ENCODE measurements at places on chromosomes 2 and 18. TPM values are rescaled to one million over a fixed set of nuclear protein-coding genes. Genes with fewer than 3 reads are reported as not detected.

DNA sequence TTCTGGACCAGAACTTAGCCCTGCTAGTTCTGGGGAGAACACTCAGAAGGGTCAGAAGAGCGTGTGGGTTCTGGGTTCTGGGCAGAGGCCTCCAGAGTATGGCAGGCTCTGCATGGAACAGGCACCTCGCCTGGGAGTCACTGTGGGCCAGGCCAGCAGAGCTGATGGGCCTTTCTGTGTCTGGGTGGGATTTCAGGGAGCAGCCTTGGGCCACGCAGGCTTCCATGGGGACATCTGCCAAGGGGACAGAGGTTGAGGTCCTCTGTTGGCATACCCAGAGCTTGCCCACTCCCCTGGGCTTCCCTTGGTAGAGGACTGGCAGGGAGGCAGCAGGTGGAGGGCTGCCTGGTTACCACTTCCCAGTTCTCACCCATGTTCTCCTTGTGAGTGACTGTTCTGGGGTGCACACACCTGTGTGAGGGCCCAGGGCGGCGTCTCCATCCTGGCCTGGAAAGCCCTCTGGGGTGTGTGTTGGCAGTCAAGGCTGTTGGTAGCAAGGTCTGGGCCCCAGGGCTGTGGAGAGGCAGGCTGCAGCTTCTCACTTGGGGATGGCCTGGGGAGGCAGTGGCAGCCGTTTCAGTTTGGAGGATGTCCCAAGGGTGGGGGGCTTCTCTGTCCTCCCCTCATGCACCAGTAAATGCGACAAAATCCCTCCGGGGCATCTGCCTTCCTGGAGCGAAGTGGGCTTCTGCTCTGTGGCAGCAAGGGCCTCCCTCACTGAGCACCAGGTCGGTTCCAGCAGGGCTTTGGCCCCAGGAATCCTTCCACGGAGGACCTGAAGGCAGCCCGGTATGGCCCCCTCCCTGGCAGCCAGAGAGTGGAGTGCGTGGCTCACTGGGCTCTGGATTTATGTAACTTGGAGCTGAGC, 74.6 kb upstream of the HDAC4 start:
- no peak for DNase-seq

DNA sequence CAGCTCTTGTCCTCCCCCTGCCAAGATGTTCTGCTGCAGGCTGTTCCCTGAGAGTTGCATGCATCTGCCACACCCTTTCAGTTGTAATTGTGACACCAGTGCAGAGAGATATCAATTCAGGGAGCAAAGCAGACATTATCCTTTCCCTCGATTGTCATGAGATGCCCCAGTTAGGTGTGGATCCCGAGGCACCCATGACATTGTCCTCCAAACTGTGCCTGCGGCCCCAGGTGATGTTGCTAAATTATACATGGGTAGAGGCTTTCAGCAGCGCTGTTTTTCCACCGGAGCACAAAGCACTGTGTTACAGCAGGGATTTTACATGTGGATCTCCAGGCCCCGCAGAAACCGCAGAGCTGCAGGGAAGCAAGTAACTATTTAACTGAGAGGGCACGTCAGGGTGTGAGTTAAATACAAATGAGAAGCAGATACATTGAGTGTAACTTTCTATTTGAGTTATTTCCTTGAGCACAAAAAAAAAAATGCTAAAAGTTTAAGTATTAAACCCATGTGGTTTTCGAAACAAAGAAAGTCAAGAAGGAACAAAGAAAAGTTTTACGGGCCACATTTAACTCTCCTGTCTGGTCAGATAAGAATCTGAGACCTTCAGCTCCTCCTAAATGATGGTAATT, 90.3 kb upstream of the BCL2L11 start:
- no peak for DNase-seq

DNA sequence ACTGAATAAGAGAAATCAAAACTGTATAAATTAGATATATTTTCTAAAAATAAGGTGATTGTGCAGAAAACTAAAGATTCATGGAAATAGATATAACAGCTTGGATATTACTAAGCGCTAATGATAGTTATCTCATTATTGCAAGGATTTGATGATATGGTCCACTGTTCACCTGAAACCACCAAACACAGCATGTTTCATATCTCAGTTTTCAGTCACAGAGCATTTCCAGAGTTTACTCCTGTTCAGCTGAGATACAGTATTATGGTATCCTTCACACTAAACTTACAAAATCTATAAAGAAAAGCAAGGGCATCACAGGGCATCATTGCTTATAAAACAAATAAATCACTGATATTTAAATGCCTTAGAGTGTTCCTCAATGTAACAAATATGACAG, 591.6 kb downstream of the ERBB4 start:
- no peak for DNase-seq

- no peak for DNase-seq
Observed at GRCh38 chr2:133306236-133306635, 262.0 kb downstream of the NCKAP5 start.

DNA sequence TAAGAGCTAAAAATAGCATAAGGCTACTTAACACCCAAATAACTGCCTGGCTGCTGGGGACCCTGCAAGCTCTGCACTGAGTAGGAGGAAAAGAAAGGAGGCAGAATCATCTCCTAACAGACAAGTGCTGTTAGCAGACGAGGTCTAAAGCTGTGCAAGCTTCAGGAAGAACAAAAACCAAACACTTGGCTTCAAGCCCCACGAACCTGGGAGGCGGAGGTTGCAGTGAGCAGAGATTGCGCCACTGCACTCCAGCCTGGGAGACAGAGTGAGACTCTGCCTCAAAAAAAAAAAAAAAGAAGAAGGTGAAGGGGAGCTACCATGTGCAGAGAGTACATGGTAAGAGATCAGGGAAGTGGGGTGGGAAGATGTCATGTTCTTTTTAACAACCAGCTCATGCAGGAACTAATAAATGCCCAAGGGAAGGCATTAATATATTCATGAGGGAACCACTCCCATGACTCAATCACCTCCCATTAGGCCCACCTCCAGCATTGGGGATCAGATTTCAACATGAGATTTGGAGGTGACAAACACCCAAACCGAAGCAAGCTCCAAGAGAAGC, 28.8 kb upstream of the INO80C start:
- no peak for DNase-seq

DNA sequence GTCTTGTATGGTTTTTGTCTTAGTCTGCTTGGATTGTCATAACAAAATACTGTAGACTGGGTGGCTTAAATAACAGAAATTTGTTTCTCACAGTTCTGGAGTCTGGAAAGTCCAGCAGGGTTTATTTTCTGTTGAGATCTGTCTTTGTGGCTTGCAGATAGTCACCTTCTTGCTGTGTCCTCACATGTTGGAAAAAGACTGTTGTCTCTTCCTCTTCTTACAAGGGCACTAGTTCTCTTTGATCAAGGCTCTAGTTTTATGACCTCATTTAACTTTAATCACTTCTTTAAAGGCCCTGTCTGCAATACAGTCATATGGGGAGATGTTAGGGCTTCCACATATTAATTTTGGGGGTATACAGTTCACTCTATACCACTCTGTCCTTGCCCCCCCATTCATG, 56.5 kb downstream of the NBEAL1 start:
- no peak for DNase-seq

GRCh38 chr2:42138163-42139015, 30.8 kb upstream of the EML4 start:
- peak; percentile 53 for DNase-seq

Gene CFAP221
- 18.3 TPM for total RNA-seq

Gene NR4A2
- 2.3 TPM for total RNA-seq

Gene ADCY3
- total RNA-seq, result 20.8 TPM

Gene GPR45
- not detected for total RNA-seq

Gene CABLES1
- 3.9 TPM for total RNA-seq

Gene VWA3B
- total RNA-seq, result not detected

Gene RAB27B
- 60.2 TPM for total RNA-seq

Gene DAW1
- total RNA-seq, result 3.0 TPM

Data from prostate gland (tissue), 2 donors.